ENCODE measurements at places on chromosomes 13 and 19.

DNA sequence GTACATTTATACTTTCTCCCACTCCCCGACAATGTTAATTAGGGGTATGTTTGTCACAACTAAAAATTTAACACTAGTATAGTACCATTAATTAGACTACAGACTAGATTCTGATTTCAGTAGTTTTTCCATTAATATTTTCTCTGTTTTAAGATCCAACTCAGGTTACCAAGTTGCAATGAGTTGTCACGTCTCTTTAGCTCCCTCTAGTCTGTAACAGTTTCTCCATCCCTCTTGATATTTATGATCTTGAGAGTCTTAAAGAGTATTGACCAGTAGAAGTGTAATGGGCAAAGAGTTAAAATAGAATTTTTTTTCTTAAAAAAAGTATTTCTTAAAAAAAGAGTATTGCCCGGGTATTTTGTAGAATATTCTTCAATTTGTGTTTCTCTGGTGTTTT is 598.1 kb downstream of the TBC1D4 start:
- no peak for DNase-seq

- no peak for DNase-seq
These were observed 1.7 kb downstream of the DMPK start for GRCh38 chr19:45780448-45781213.

DNA sequence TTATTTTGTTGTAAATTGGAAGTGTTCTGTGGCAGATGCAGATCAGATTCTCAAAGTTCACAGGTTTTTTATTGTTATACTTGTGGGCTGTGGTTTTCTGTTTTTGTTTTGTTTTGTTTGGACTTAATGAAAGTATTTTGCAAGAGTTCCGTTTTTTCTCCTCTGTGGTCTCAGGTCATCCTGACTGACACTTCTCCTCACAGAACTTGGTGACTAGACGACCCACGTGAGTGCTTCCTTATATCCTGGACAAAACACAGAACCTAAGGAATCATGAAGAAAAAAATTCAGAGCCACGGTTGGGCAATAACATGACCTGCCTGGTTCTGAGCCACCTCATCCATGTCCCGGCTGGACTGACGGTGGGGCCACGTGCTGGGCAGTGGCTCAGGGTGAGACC is 2.5 kb upstream of the RFPL4AL1 start:
- no peak for DNase-seq

- no peak for DNase-seq
These were observed 13.3 kb downstream of the DACH1 start for GRCh38 chr13:71853725-71854124.

DNA sequence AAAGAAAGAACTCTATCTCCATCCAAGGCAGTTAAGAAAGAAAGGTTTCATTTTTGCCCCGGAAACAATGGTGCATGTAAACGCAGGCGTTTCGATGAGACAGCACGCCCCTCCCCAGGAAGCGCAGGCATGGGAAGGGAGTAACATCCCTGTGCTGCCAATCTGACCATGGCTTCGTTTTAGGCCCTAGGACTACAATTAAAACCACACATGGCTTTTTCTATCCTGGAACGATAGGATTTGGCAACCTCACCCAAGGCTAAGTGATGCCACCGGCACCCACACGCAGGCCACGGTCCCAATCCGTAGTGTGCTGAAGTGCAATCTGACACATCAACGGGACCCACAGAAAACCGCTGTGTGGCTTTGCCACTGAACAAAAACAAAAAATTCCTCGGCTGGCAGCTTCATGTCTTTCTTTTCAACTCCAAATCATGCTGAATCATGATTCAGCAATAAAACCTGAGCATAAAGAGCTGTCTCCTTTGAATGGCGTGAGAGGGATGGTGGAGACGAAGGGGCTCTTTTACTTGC is 24.2 kb downstream of the RANBP3 start:
- DNase-seq, result no peak
